Stimulated activated CD4-positive, alpha-beta T cell treated with anti-CD3 and anti-CD28 coated beads, Interleukin-15, amount 100 ng/mL, for 1 hour (primary cell): ENCODE measurements at places on chromosomes 3 and 15.

- DNase-seq = no peak
These were observed 70.5 kb downstream of the CHSY1 start for GRCh38 chr15:101181349-101181748.

- DNase-seq = no peak
These were observed 1.9 kb upstream of the BLOC1S6 start for GRCh38 chr15:45585069-45585791.

DNA sequence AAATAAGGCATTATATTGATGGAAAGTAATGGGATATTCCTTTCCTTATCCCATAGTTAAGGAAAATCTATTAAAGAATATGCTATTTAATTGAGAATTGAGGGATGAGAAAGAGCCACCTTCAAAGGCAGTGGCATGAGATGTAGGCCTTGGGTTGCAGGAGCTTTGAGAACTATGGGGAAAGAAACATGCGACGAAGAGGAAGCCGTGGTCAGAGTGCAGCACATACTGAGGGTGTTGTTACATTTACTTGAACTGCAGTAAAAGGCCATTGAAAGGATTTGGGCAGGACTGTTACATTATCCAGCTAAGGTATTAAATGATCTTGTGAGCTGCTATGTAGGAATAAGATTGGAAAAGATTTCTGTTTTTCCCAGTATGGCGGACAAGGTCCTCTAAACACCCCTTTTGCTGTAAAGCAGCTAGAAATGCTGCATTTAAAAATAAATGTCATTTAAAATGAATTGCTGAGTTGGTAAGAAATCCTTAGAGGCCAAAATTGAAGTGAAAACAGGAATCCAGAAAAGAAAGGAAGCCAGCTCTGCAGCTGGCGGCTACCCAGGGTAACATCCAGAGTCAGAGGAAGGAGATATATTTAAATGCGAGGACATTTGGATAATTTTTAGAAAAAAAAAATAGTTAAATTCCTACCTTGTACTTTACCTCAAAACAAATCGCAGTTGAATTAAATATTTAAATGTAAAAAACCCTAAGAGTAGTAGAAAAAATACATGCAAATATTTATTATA lies 61.7 kb downstream of the IL1RAP start:
- DNase-seq = no peak

DNA sequence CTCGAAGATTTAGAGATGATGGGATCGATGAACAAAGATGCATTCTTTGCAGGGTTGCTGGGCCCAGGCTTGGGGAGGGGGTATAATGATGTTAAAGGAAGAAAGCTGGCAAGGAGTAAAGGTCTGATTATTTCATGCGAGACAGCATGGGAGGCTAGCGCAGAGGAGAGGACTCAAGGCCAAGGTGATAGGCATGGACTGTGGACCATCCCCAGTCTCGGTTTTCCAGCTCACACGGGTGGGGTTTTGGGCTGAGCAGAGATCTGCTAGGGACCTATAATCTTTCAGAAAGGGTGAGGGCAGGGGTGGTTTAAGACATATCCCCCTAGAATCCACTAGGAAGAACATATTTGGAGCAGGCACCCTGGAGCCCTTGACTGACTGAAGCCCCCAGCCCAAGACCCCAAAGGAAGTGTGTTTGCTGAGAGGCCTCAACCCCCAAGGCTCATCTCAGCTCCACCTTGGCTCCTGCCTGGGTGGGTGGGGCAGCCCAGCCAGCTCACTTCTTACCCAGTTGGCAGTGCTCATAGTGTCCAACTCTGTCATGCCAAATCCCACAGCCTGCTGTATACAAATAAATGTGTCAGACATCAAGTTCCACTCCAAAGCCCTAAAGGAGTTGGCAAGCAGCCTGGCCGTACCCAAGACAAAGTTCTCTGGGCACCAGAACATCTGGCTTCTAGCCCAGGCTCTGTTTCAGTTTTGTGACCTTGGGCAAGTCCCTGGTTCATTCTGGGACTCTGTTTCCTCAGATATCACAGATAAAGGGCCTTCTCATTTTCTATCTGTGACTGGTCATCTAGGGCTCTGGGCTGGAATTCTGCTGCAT lies 17.9 kb downstream of the ACSBG1 start:
- DNase-seq = no peak

- DNase-seq = no peak
These were observed 24.0 kb upstream of the TRPM7 start for GRCh38 chr15:50710585-50710984.

DNA sequence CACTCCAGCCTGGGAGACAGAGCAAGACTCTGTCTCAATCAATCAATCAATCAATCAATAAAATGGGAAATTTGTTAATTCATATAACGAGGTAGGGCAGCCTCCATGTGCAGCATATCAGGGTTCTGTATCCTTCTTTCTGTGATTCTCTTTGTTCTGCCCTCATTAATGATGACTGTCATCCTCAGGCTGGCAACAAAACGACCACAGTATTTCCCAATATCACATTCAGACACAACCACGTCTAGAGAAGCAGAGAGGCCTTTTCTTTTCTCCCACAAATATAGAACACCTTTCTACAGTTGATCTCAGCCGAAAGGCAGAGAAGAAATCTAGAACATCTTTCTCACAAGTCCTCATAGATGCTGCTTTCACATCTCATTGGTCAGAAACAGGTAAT lies 11.2 kb downstream of the CEP19 start:
- DNase-seq = no peak

DNA sequence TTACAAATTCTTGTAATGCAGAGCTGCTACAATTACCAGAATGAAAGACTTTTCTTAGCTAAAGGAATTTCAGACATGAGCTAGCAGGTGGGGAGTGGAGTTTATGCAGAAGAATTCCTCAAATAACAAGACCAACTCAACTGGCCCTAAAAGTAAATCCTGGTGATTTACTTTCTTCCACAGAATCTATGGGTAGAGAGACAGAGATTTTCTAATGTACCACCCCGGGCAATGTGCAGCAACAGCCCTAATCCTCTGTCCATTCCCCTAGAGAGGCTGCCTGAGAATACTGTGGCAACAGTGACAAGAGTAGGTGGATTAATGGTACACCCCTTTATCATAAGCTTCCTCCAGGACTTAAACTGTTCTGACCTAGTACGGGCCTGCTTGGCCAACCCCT lies 55.2 kb downstream of the AQR start:
- DNase-seq = no peak

DNA sequence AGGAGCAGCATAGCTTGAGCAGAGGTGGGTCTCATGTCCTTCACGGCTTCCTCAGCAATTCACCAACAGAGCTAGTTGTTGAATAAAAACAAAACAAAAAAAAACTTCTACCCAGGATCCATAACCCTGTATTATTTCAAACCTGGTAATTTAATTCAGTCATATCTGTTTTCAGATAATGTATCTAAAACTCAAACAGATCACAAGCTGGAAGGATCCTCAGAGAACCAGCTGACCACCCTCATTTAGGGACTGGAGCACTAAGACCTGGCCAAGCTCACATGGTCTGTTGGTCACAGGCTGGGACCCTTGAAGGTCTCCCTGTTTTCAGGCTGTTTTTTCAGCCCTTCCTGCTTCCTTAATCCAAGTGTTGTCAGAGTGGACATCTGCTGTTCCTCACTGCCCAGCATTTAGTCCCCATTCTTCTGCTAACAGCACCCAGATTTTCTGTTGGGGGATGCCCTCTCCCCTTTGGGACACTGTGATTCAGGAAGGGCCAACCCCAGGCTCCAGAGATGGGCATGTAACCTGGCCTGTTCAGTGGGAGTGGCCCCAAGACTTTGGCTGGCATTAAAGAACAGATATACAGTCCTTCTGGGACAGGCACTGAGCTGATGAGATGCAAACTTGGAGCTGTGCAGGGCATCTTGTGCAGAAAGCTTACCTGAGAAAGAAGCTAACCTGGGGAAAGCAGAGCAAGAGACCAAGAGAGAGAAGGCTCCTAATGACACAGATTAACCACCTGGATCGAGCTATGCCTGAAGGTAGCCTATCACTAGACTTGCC lies 78.8 kb upstream of the SPATA12 start:
- no peak for DNase-seq

- no peak for DNase-seq
These were observed 51.7 kb upstream of the TRIM59 start for GRCh38 chr3:160501325-160501724.

DNA sequence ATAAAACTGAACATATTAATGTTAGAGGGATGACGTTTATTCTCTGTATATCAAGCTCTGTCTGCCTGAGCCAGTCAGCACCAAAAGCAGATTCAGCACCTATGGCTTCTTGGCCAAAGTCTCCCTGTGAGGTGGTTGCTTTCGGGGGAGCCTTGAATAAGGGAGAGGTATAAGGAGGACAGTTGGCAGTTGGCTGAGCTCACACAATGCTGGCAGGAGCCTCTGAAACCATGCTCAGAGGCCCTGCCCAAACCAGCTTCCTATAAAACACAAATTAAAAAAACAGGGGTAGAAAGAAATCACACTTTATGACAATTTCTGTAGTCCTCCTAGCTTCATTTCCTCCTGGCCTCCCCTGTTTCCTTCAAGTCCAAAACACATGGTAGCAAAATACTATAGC lies 18.8 kb downstream of the ARHGEF3 start:
- no peak for DNase-seq

DNA sequence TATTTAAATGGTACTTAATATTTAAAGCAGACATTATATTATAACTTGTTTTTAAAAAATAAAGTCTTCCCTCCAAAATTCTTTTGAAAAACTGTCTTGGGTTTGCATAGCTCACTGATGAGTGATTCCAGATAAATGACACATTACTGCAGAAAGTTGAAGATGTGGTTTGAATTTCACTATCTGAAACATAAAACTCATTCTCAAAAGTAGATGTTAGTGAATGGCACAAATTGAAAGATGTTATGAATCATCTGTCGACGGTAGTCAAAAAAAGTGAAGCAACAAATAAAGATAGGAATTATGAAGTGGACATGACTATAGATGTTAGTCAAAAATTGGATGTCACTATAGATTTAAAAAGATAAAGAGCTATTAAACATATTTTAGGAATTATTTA lies 280.5 kb downstream of the GAP43 start:
- no peak for DNase-seq

- peak; percentile 20 for DNase-seq
These were observed 10.7 kb downstream of the PDE8A start for GRCh38 chr15:84992157-84992944.

DNA sequence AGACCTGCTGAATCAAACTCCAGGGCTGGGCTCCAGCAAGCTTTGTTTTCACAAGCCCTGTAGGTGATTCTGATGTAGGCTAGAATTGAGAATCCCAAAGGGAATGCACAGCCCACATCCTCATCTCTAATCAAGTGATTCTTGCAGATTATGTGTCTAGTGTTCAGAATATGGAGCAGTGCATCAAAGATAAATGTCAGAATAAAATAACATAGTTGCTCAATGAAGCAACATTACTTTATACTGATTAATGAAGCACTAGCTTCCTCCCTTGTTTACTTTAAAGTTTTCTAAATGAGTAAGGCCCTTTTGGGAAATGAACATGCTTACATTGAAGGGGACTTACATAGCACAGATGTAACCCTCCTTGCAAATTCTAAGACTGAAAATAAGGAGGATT lies 39.2 kb downstream of the NUP210 start:
- DNase-seq = no peak

DNA sequence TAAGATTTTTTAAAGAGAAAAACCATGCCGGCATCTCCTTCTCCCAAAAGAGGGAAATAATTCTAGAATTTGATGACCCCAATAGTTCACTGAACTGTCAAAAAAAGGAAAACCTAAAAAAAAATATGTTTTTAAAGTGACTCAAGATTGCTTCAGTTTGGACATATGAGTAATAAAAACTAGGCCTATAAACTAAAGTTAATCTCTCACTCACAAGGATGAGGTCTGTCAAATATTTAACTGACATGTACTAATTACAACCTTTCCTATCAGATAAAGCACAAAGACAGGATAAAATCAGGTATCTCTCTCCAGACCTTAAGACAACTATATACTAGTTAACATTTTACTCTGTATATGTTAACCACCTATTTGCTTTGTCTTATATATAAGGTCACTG lies 231.9 kb downstream of the NSUN3 start:
- DNase-seq = no peak

GRCh38 chr3:99479768-99480167 lies 158.6 kb upstream of the COL8A1 start:
- DNase-seq = no peak

GRCh38 chr3:190810957-190811356 lies 51.5 kb downstream of the GMNC start:
- DNase-seq = no peak

GRCh38 chr3:68893600-68894239 lies 38.6 kb downstream of the TAFA4 start:
- no peak for DNase-seq

GRCh38 chr3:97691354-97691753 lies 73.2 kb upstream of the ARL6 start:
- DNase-seq = no peak

GRCh38 chr3:28575746-28576613 lies 227.4 kb upstream of the AZI2 start:
- no peak for DNase-seq

GRCh38 chr3:28994161-28994905 lies 286.5 kb upstream of the RBMS3 start:
- DNase-seq = no peak

DNA sequence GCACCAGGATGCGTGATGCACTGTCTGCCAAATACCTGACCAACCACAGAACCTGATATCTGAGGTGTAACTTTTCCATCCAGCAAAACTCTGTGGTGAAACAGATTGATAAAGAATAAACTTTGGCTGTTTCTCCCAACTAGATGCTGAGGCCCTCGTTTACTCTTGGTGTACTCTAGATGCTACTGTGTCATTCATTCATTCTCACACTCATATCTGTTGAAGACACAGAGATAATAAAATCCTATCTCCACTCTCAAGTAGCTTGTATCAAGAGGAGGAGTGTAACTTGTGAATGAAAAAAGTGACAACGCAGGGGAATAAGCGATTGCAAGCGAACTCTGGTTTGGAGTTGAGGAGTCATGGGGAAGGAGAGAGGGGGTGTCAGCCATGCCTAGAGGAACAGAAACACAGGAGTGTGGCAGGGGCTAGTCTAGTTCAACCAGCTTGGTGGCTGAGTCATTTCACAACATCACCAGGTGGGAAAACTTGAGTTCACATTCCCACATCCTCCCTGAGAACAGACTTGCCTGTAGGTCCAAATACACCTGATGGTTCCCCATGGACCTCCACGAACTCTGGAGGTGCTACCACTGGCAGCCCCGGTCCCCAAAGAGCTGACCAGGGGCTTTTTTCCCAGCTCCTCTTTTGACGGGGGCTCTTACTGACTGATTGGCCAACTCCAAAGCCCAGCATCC lies 73.3 kb upstream of the SNRK start:
- no peak for DNase-seq

DNA sequence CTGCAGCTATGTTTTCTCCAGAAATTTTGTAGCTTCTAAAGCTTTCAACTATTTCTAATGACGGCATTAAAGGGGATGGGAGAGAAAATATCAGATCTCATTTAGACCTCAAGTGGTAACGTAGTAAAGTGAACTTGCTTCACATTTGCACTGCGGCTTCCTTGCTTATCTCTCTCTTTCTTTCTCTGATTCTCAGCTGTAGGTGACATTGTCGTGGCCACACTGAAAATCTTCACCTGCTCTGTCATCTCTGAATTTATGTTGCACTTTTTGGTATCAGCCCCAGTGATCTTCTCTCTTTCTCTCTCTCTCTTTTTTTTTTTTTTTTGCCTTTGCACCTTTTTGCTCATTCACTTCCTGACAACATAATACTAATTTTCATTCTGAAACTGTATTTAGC lies 254.1 kb upstream of the SATB1 start:
- DNase-seq = no peak

- no peak for DNase-seq
These were observed 1.4 kb upstream of the ST3GAL6 start for GRCh38 chr3:98761643-98762229.
